ENCODE measurements at places on chromosomes 12 and 14. TPM values are rescaled to one million over a fixed set of nuclear protein-coding genes. Genes with fewer than 3 reads are reported as not detected.

GPRC5A gene
- total RNA-seq = 0.15 TPM

DNA sequence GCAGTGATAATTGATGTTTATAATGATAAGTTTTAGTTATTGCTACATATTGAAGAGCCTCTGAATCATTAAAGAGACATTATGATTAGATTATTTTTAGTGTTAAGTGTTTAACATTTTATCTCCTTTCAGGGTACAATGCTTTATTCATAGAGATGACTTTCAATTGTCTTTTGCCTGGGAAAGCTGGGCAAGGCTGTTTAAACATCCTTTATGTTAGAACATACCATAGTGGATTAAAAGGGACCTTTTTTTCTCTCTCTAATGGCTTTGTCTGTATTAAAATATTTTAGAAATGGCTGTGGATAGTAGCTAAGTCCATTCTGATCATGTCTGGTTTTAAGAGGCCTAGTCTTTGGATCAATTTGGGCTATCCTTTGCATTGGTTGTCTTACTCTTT is 427.5 kb upstream of the MIS18BP1 start:
- no peak overlapping the region for H3K4me3 ChIP-seq
- H3K36me3 ChIP-seq = no peaks in the 10 kb centered on the region
- DNase-seq = no peak

SERPINA4 gene
- total RNA-seq = not detected

DNA sequence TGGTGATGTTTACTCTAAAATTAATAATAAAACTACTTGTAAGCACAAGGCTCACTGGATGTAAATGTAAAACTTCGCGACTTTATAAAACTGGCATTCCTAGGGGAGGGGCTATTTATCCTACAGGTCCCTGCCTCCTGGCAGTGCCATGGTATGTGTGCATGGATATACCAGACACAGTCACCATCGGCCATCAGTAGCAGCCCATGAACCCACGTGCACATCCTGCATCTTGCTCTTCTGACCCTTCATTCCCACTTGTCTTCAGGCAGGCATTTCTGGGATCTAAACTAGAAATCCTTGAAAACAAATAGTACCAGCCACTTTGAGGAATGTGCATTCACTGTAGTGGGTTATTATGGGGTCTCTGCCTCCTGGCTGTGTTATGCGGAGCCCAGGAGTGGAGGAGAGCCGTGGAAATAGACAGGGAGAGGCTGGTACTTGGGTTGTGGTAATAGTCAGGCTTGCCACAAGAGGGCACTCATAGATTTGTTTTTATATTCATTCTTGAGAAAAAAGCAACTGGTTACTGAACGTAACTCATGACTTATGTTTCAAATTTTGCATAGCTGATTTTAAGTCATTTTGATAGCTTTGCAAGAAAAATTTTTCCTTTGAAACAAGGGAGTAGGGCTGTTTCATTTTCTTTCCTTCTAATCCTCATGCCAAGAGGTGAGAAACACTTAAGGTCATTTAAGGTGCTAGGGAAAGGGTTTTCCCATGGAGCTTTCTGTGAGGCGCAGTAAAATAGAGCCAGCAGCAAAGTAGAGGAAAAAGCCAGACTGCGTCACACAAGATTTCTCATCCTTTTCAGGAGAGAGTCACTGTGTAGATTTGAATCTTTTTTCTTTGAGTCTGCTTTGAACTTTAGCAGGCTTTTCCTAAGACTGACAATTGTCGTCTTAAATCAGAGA is 17.4 kb upstream of the GALNT16 start:
- no peaks in the 10 kb centered on the region for H3K4me1 ChIP-seq
- H3K4me3 ChIP-seq = no peak overlapping the region
- no peak overlapping the region for H3K27ac ChIP-seq
- peaks cover 36% of the 10 kb centered on the region for H3K36me3 ChIP-seq

SIVA1 gene
- 71.6 TPM for total RNA-seq

PRH1 gene
- total RNA-seq = 31.0 TPM

DNA sequence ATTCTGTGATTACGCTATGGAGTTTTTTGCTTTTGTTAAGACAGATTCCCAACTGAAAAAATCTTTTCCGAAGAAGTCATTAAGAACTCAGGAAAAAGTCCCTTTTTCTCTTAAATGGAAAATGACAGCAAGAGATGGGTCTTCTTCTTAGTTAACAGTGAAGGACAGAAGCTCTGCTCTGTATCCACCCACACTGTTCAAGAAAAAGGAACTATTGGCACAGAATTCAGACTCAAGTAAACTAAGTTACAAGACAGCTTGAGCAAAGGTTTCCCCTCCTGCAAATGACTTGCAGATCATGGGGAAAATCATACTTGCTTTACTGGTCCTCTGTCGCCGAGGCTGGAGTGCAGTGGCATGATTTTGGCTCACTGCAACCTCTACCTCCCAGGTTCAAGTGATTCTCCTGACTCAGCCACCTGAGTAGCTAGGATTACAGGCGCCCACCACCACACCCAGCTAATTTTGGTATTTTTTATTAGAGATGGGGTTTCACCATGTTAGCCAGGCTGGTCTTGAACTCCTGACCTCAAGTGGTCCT is 137.1 kb upstream of the AEBP2 start:
- H3K4me1 ChIP-seq = no peaks in the 10 kb centered on the region
- H3K4me3 ChIP-seq = no peak overlapping the region
- DNase-seq = no peak
- H3K36me3 ChIP-seq = peaks cover 54% of the 10 kb centered on the region

GRCh38 chr12:121191151-121191550 is 18.8 kb upstream of the P2RX4 start:
- H3K36me3 ChIP-seq = no peaks in the 10 kb centered on the region
- no peak overlapping the region for H3K27ac ChIP-seq
- H3K4me3 ChIP-seq = no peak overlapping the region
- no peaks in the 10 kb centered on the region for H3K4me1 ChIP-seq

DNA sequence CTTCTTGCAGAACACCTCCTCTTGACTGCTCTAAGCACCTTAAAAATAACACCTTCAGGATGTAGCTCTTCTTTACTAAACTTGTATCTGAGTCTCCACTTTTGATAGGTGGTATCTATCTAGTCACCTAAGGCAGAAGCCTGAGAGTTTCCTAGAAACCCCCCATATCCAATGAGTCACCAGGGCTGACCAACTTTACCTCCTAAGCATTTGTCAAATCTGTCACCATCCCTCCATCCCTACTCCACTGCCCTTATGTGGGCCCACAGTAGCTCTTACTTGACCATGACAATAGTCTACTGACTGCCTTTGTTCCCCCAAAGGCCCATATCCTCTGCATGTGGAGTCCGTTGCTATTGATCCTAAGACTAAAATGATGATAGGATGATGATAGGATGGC is 15.9 kb downstream of the AVIL start:
- H3K27ac ChIP-seq = no peak overlapping the region
- DNase-seq = no peak
- no peaks in the 10 kb centered on the region for H3K27me3 ChIP-seq
- no peak overlapping the region for H3K4me3 ChIP-seq
- peaks cover 37% of the 10 kb centered on the region for H3K36me3 ChIP-seq

DNA sequence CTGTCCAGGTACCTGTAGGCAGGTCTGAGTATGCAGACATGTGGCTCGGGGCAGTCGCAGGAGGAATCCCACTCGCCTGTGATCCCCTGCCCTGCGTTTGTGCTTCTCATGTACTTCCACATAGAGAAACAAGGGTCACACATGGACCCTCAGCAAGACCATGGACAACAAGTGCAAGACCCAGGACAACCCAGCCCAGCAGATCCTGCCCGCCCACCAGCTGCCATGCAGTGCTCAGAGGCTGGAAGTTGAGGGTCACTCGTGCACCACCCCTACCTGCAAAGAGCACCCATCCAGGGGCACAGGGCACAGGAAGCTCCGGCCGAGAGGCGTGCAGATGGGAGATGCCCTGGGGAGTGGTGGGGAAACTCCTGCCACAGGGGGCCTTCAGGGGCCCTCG is 67.5 kb upstream of the C14orf180 start:
- H3K36me3 ChIP-seq = no peaks in the 10 kb centered on the region
- no peaks in the 10 kb centered on the region for H3K4me1 ChIP-seq
- H3K27me3 ChIP-seq = no peaks in the 10 kb centered on the region

KLHL33 gene
- 0.13 TPM for total RNA-seq

LRRC43 gene
- 1.4 TPM for total RNA-seq

All from endodermal cell (in vitro differentiated cells).